ENCODE measurements at places on chromosomes 5 and 9. TPM values are rescaled to one million over a fixed set of nuclear protein-coding genes. Genes with fewer than 3 reads are reported as not detected.

- no peak for DNase-seq
Measured at GRCh38 chr5:149039506-149039905, 23.4 kb downstream of the SH3TC2 start.

SEMA5A gene
- total RNA-seq, result 0.23 TPM

GRCh38 chr5:163347671-163348070 lies 89.7 kb upstream of the CCNG1 start:
- DNase-seq, result peak; percentile 59

DNA sequence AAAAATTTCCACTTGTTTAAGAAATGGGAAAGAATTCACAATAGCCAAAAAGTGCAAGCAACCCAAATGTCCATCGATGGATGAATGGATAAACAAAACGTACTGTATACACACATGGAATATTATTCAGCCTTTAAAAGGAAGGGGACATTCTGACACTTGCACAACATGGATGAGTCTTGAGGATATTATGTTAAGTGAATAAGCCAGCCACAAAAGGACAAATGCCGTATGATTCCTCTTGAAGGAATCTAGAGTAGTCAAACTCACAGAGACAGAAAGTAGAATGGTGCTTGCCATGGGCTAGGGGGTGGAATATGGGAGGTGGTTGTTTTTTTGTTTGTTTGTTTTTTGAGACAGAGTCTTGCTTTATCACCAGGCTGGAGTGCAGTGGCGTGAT lies 3.8 kb upstream of the ATP6V0E1 start:
- DNase-seq, result no peak

GRCh38 chr9:128702445-128702948 lies at the start of gene PKN3:
Gene PKN3, plus strand, starts transcription at chr9:128702503. Its CDS starts 413 bp downstream, at chr9:128702916.
- DNase-seq, result peak; percentile 94

TRPM6 gene
- 0.11 TPM for total RNA-seq

DNA sequence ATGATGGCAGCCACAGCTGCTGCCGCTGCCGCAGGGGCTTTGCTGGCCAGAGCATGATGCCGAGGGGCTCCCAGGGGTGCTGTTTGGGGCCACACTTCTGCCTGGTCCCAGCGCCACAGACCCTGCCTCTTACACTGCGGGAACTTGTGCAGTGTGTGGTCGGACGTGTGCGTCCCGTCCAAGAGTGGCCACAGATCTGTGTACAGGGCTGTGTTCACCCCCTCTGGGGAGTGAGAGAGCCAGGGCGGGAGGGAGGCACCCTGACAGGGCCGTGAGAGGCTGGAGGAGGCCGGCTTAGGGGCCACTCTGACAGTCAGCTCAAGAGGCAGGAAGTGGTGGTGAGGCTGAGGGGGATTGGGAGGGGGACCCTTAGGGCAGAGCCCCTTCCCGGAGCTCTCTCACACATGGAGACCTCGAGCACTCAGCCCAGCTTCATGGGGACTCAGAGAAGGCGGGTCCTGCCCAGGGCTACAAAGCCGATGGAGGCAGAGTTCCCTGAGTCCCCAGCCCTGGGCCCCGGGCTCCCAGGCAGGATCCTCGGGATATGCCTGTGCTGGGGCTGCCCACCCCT lies 13.1 kb upstream of the CARD19 start:
- no peak for DNase-seq

DNA sequence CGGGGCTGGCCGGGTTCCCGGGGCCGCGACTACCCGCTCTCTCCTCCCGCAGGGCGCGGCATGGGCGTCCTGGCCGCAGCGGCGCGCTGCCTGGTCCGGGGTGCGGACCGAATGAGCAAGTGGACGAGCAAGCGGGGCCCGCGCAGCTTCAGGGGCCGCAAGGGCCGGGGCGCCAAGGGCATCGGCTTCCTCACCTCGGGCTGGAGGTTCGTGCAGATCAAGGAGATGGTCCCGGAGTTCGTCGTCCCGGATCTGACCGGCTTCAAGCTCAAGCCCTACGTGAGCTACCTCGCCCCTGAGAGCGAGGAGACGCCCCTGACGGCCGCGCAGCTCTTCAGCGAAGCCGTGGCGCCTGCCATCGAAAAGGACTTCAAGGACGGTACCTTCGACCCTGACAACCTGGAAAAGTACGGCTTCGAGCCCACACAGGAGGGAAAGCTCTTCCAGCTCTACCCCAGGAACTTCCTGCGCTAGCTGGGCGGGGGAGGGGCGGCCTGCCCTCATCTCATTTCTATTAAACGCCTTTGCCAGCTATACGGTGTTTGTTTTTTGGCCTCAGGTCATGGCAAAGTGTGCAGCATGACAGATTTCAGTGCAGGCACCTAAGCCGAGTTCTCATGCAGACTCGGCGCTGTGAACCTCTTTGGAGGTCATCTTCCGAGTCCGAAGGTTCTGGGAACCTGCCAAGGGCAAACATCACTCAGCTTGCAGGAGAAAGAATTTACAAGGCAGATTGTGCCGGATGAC lies 516 bp downstream of the MRPL41 start:
- DNase-seq, result no peak

- DNase-seq, result no peak
Measured at GRCh38 chr9:101468116-101468515, 32.5 kb upstream of the ALDOB start.

COL27A1 gene
- total RNA-seq, result 7.8 TPM

- DNase-seq, result peak; percentile 88
Measured at GRCh38 chr5:76807296-76807695, 11.5 kb upstream of the F2RL1 start.

GRCh38 chr5:116032094-116032517 lies at the start of gene ARL14EPL:
Gene ARL14EPL, plus strand, starts transcription at chr5:116032472. Its CDS starts 18,994 bp downstream, at chr5:116051466.
- peak; percentile 91 for DNase-seq

- no peak for DNase-seq
Measured at GRCh38 chr5:107431536-107431935, 239.2 kb downstream of the EFNA5 start.

- DNase-seq, result peak; percentile 44
Measured at GRCh38 chr9:72579880-72580550, 58.6 kb downstream of the TMC1 start.

- peak; percentile 46 for DNase-seq
Measured at GRCh38 chr5:66232706-66233445, 88.8 kb downstream of the SREK1 start.

Data from Daoy (cell line).